Heart left ventricle (tissue), 16 donors: ENCODE measurements at places on chromosomes 2 and 18.

GRCh38 chr2:170715062-170715931, at the start of gene SP5:
TSS of gene SP5 (plus strand) at chr2:170715337. CDS start at chr2:170715513, 176 bp downstream.
- DNase-seq: peak; percentile 35

- no peak for DNase-seq
Measured at GRCh38 chr2:150699218-150699617, 211.8 kb upstream of the RND3 start.

GRCh38 chr18:6056171-6056910, 161.0 kb upstream of the TMEM200C start:
- DNase-seq: no peak

GRCh38 chr2:114160263-114160981, 270.5 kb downstream of the ACTR3 start:
- no peak for DNase-seq

- peak; percentile 16 for DNase-seq
Measured at GRCh38 chr2:33377048-33377447, 99.4 kb upstream of the RASGRP3 start.

DNA sequence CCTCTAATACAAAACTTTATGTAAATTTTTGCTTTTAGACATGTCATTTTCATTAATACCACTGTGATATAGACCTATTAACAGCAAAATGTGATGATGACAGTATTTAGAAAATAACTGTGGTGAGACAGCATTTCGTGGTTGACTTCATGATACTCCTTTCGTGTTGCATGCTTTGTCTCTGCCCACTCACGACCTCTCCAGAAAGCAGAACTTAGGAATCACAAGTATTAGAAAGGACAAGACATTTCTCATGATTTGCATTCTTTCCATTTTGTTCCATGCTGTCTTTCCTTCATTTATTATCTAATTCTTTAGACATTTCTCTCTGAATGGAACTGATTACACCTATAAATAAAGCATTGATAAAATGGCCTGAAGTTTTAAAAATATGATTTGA, 85.2 kb upstream of the POU3F3 start:
- no peak for DNase-seq
